ENCODE measurements at places on chromosomes 2 and 18.
A peak's percentile ranks its signal among the peaks of the same experiment; 100 is the strongest.

- DNase-seq: no peak
Measured at GRCh38 chr18:7632152-7633098, 65.3 kb downstream of the PTPRM start.

- no peak for DNase-seq
Measured at GRCh38 chr2:24923106-24923505, 3.1 kb upstream of the ADCY3 start.

- no peak for DNase-seq
Measured at GRCh38 chr2:48943436-48943835, 187.9 kb upstream of the LHCGR start.

- no peak for DNase-seq
Measured at GRCh38 chr2:226979004-226979403, 143.2 kb downstream of the RHBDD1 start.

- no peak for DNase-seq
Measured at GRCh38 chr2:36396878-36397539, 41.4 kb downstream of the CRIM1 start.

- no peak for DNase-seq
Measured at GRCh38 chr2:17877811-17878280, 621 bp upstream of the KCNS3 start.

- DNase-seq: peak; percentile 26
Measured at GRCh38 chr2:98936353-98937351, 627 bp upstream of the CRACDL start.

- peak; percentile 77 for DNase-seq
Measured at GRCh38 chr18:49561289-49562193, at the start of gene LIPG. Gene LIPG (plus strand): TSS chr18:49562057. CDS start chr18:49562309, 252 bp downstream.

- peak; percentile 34 for DNase-seq
Measured at GRCh38 chr18:7492385-7492784, 74.7 kb upstream of the PTPRM start.

DNA sequence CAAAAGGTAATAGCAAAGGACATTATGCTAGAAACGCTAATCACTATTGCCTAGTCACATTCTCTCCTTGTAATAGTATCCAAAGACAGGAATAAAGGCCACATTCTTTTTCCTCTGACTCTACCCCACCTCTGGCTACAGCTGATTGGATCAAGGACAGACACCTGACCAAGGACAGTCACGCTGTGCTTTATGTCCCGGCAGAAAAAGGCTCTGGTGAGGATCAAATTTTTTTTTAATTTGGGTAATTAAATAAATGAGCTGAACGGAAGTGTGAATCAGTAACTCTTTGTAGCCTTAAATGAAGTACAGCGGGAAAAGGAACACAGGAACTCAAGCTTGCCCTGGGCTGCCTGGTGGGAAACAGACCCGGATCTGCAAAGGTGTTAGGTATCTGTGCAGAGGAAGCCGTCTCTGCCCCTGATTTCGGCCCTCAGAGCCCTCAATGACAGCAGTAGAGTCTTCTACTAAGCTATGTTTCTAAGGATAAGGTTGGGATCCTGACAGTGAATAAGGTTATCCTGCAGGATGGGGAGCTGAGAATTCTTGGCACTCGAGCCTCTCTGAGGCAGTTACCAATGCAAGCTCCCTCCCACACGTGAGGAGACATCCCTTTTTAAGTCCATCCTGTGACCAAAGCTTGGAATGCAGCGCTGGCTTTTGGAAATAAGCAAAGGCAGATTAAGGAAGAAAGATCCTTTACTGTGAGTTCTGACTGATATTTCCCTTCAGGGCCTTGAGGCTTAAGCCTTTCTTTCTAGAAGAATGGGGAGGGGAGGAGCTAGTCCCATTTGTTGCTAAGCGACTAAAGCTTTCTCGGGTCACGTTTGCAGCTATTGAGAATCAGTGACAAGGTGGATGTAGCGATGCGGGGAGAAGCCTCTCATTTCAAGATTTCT lies 37.8 kb upstream of the IKZF2 start:
- peak; percentile 0 for DNase-seq

Measured in COR-L47 (cell line).